ENCODE measurements at places on chromosomes 11 and 22. TPM values are rescaled to one million over a fixed set of nuclear protein-coding genes. Genes with fewer than 3 reads are reported as not detected.

- DNase-seq: no peak
- no peaks in the 10 kb centered on the region for H3K36me3 ChIP-seq
- no peaks in the 10 kb centered on the region for H3K4me1 ChIP-seq
- H3K27me3 ChIP-seq: peaks cover 55% of the 10 kb centered on the region
- H3K4me3 ChIP-seq: no peak overlapping the region
Measured at GRCh38 chr22:33255791-33256190, 197.6 kb upstream of the SYN3 start.

DNA sequence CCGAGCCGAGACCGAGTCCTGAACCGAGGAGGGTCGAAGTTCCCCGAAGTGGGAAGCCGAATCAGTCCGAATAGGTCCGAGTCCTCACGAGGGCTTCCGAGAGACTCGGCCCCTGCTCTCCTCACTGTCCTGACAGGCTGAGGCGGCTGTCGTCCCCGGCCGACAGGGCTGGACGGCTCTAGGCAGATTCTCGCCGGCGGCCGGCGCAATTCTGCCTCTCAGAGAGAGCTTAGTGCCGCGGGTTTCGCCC, 191 bp upstream of the DEAF1 start:
- peak overlapping the region; percentile 99 for H3K27ac ChIP-seq
- no peak for DNase-seq
- H3K4me1 ChIP-seq: peaks cover 27% of the 10 kb centered on the region
- H3K27me3 ChIP-seq: no peaks in the 10 kb centered on the region
- no peaks in the 10 kb centered on the region for H3K36me3 ChIP-seq

- no peaks in the 10 kb centered on the region for H3K27me3 ChIP-seq
- DNase-seq: peak; percentile 76
- H3K36me3 ChIP-seq: peaks cover 13% of the 10 kb centered on the region
- H3K27ac ChIP-seq: peak overlapping the region; percentile 95
- peak overlapping the region; percentile 58 for H3K4me3 ChIP-seq
Measured at GRCh38 chr11:63888170-63889086, 28.5 kb downstream of the RCOR2 start.

DNA sequence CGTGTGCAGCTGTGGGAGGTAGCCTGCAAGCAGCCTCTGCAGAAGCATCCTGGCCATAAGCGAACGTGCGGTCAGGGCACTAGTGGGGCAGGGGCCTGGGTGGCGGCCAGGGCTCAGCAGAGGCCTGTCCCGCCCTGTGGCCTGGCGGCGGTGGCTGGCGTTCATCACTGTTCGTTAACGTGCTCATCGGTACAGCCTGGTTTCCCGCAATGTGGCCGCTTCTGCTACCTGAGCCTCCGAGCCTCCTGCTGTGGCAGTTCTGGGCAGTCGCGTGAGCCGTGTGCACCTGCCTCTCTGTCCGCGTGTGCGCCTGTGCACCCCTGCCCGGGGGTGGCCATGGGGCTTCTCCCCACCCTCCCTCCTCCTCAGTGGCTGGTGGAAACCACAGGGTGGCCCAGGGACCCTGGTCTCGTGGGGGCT, 117.9 kb downstream of the KCNQ1OT1 start:
- H3K27ac ChIP-seq: no peak overlapping the region
- no peaks in the 10 kb centered on the region for H3K4me1 ChIP-seq
- no peaks in the 10 kb centered on the region for H3K27me3 ChIP-seq

- H3K27ac ChIP-seq: no peak overlapping the region
- H3K27me3 ChIP-seq: no peaks in the 10 kb centered on the region
- H3K4me1 ChIP-seq: peaks cover 3% of the 10 kb centered on the region
- no peak overlapping the region for H3K4me3 ChIP-seq
Measured at GRCh38 chr11:63518548-63518947, 12.7 kb downstream of the LGALS12 start.

DNA sequence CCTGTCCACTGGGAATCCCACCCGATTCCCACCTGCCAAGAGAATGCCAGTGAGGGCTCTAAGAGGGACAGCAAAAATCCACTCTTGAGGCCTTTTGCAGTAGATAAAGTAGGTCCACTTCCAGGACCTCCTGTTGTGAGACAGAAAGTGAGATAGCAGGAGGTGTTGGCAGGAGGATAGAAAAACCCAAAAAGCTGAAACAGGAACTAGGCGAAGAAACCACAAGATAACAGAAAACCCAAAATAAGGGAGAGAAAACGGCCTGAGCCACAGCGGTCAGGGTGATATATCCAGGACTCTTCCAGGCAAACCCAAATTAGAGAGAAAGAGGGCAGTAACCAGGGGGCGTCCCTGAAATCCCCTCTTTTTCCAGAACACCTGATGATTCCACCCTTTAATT, 79.7 kb upstream of the LINC01488 start:
- H3K27me3 ChIP-seq: no peaks in the 10 kb centered on the region
- no peak overlapping the region for H3K27ac ChIP-seq
- no peaks in the 10 kb centered on the region for H3K36me3 ChIP-seq
- DNase-seq: no peak

SDHAF2 gene
- 32.5 TPM for total RNA-seq

All from PC-9 (cell line).